Right renal pelvis (tissue), 4 donors: ENCODE measurements at places on chromosomes 2 and 18. TPM values are rescaled to one million over a fixed set of nuclear protein-coding genes. Genes with fewer than 3 reads are reported as not detected.

- no peak for DNase-seq
Measured at GRCh38 chr2:28155627-28156026, 237.0 kb upstream of the FOSL2 start.

DNA sequence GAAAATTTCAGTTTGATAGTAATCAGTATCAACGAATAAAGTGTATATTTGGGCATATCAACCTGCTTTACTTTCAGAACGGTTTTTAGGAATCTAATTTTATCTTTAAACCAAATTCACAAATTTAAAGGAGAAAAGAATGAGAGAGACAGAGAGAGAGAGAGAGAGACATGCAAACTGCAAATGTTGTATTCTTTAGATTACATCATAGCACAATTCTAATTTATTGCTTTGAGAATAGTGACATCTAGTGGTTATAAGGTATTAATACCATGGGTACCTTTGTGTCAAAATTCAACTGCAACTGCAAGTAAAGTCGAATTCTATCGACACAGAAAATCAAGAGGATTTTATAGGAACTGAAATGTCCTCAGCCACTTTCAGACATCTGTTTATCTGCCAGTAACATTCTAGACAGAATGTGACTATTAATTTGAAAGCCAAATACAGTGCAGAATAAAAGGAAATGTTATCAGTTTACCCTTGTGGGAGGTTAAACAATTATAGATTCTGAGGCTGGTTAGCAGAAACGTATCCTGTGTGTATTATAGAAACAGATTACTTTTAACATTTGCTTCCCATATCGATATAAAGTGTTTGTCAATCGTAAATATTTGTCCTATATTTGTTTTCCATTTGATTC, 529.8 kb upstream of the VRK2 start:
- peak; percentile 10 for DNase-seq

- DNase-seq: no peak
Measured at GRCh38 chr2:150387586-150388288, 99.7 kb downstream of the RND3 start.

- no peak for DNase-seq
Measured at GRCh38 chr18:28158083-28158581, 18.8 kb downstream of the CDH2 start.

DNA sequence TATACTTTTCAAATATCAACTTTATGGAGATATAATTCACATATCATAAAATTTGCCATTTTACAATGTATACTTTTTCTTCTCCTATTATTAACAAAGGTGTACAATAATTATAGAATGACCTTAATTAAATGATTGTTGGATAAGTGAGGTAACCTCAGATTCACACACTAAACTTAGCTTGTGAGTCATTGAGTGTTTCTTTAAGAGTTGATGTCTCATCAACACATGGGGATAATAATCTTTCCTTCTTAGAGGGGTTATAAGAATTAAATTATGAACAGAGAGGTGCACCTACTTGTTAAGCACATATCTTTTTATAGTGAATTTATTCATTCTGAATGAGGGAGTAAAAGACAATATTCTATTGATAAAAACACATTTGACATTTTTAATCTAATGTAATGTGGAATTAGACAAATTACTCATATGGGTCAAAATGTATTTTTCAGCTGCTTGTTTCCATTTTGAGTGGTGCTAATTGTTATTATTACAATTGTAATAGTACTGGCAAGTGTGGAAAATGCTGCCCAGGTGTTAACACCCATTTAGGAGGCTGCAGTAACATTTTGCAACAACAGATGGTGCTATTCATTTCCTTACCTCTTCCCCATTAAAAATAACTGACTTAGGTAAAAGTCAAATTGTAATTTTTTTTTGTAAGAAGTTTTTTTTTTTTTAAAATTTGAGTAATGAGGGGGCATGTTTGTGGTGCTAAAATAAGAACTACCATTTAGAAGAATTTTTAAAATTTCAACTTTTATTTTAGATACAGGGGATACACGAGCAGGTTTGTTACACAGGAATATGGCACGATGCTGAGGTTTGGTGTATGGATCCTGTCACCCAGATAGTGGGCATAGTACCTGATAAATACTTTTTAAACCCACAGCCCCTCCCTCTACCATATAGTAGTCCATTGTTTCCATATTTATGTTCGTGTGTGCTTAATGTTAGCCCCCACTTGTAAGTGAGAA, 32.1 kb upstream of the DYNAP start:
- DNase-seq: no peak

DNA sequence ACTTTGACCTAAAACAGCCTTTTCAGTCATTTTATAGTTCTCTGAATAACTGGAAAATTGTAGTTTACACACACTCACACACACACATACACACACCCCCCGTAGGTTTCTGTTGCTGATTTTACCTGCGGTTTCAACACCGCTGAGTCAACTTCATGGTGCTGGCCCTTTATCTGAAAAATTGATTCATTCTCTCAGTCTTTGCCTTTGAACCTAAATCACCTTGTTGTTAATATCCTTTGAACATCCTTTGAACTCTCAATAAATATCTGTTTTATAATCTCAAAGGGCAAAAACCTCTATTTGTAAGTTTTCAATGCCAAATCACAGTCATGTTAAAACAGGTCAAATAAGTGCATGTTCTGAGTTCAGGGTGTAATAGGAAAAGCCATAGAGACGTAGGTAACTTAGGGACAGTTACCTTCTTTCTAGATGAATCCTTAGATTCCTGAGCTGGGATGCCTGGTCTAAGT, 109.0 kb upstream of the BZW1 start:
- no peak for DNase-seq

DNA sequence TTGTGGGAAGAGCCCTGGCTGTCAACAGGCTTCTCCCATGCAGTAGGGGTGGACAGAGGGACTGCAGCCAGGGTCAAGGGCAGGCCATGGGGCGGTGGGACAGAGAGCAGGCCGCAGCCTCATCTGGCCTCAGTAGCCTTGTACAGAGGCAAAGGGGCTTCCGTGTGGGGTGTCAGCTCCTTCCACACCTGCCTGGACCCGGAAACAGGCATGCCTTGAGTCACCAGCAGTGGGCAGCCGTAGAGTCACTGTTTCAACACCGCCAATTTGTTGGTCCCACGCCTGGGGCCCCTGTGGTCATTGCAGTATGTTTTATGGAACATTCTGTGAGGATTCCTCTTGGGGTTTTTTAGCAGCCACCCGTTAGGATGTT, 173.0 kb downstream of the SMAD7 start:
- no peak for DNase-seq

GRCh38 chr2:174122185-174122584, 126.1 kb downstream of the OLA1 start:
- no peak for DNase-seq

DNA sequence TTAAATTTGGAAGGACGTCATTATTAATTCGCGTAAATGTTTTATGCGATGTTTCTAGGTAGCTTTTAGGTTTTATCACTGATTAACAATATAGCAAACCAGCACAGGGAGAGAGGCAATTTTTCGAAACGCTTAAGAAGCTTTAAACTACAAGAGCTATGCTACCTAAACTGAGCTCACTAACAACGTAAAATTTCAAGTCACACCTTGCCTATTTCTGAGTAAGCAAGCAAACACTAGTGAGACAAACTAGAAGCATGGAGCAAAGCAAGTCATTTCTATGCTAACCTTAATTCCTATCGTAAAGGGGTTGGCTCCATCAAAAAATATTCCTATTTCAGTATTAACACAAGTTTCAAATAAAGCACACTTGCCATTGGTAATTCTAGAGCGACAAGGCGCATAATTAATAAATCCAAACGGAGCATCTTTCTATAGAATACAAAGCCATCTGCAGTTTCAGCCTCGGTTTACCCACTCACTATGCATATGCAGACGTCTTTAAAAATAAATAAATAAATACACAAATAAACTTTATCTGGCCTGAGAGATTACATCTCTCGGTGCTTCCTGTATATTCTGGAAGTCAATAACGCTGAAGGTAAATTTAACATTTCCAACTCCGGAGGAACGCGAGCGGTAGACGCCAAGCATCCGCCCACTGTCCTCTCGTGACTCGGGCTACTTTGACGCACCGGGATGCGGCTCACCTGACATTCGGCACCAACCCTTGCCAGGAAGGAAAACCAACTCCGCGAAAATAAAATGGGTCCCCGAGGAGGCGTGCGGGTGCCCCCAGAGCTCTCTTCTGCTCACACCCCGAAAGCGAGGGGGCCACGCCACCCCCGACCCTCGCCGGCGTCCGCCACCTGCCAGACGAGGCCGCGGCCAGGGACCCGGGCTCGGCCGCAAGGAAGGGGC, 947 bp downstream of the ITSN2 start:
- DNase-seq: no peak

DNA sequence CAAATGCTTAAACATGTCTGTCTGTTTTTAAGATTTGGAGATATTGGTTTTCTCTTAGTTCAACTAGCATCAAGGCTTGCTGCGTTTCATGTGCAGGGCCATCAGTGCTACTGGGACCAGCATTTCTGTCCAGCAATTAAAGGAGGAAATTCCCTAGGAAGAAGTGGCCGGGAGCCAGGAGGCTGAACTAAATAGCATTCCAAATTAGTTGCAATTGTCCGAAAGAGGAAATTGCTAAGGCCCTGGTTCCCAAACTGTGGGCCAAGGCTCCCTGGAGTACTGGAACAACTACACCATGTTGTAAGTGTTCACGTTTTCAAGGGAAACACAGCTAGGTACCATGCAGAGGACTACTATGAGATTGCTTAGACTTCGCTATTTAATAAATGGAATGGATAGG, 257.9 kb downstream of the PTPRM start:
- DNase-seq: no peak

GRCh38 chr2:217671075-217671474, 331.7 kb downstream of the TNS1 start:
- DNase-seq: no peak

- no peak for DNase-seq
Measured at GRCh38 chr2:40962026-40962425, 510.1 kb upstream of the SLC8A1 start.

GRCh38 chr2:109597283-109597682, 16.5 kb downstream of the SEPTIN10 start:
- DNase-seq: no peak

DNA sequence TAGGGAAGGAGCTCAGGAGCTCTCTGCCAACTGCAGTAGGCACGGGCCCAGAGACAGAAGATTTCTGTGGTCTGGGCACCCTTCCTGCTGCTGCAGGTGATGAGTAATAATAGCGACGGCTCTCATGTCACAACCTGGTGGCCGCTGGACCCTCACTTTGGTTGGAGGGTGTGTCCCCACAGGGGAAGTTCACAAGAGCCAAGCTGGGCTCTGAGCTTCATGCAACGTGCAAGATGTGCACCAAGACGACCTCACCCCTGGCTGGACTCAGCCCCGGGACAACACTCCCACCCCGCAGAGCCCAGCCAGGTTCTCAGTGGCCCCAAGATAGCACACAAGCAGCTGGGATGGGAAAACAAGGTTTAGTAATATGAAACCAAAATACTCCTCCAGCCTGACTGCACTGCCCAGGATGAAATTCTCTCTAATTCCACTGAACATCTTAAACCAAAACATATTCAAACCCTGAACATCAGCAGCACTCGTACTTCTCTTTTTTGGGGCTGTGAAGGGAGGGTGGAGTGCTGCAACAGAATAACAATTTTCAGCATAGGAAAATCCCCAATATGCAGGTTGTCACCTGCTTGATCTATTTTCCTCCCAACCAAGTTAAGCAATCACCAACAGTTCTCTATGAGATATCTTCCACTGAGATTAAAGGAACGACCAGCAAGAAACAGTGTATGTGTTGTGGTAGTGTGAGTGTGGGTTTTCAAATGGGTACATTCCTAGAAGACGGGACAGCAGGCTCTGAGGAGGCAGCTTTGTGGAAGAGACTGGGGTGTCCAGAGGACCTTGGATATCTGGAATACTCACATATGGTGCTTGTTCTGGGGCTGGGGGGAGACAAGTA, 26.5 kb downstream of the BCL2 start:
- DNase-seq: no peak

GRCh38 chr2:161552015-161552414, 72.2 kb upstream of the SLC4A10 start:
- DNase-seq: no peak

DNA sequence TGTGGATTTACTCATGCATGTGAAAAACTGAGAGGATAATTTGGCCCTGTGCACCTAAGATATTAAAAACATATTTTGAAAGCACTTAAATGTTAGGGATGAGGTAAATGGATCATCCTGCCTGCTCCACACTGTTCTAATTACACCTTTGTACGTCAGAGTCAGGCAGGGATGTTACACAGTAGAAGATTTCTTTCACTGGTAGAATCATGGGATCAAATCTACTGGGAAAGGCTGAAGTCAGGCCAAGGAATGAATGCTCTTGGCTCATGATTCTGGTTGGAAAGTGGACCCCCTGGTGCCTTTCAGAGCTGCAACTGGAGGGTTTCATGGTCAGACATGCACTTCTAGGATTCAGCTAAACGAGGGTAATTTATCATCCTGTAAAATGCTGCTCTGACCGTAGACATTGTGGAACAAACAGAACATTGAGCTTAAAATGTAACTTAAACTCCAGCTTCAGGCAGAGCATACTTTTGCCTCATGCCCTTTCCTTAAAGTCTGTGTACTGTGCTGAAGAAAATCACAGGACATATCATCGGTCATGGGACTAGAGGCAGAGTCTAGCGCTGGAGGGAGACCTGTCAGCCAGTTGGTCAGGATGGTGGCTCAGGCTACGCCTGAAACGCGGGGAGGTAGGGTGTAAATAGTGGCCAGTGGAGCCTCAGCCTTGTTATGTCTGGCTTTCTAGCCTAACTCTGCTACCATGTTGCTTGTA, 4.9 kb downstream of the KCNE4 start:
- no peak for DNase-seq

DNA sequence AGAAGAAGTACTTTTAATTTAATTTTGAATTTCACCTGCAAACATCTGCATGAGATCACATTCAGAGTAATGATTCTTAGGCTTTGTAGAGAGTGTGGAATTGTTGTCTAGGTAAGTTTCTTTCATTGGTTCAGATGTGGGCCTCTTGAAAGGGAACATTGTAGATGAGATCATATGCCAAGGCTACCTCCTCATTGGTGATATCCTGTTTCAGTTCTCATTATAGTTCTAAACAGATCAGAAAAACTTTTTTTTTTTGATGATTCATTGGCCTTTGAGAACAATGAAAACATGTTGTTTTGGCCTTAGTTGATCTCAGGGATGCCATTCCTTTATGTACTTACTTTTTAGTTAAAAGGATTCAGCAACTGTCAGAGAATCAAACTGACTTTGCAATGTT, 44.5 kb downstream of the EML6 start:
- no peak for DNase-seq

DNA sequence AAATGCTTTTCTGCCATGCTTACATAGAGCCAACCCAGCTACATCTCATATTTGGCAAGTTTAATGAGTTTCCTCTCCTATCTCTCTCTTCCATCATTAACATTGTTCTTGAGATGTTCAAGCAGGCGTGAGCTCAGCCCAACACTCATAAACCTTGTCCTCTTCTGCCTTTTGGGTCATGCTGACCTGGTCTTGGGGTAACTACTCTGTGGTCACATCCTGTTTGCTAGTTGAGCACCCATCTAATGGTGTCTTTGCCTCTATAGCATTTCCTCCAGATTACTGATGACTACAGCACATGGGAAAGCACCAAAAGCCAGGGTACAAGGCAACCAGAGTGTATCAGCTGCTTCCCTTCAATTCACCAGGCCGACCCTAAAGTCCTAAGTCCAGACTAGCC, 366.9 kb upstream of the HNRNPA3 start:
- no peak for DNase-seq

Gene RPRM
- 5.4 TPM for polyA plus RNA-seq

Gene LRRTM1
- 26.2 TPM for polyA plus RNA-seq

Gene RMC1
- 25.0 TPM for polyA plus RNA-seq

Gene ORC4
- polyA plus RNA-seq: 128 TPM

Gene GREB1L
- polyA plus RNA-seq: 2.5 TPM

Gene CLASP1
- polyA plus RNA-seq: 43.6 TPM

Gene TEX44
- not detected for polyA plus RNA-seq

Gene ANKAR
- polyA plus RNA-seq: 7.2 TPM

Gene KIF1A
- 12.5 TPM for polyA plus RNA-seq

Gene DSG1
- 0.04 TPM for polyA plus RNA-seq

Gene STPG4
- polyA plus RNA-seq: not detected
